Kidney (tissue), 22 donors: ENCODE measurements at places on chromosomes 11 and 22. TPM values are rescaled to one million over a fixed set of nuclear protein-coding genes. Genes with fewer than 3 reads are reported as not detected.

The RNF215 gene
- 19.7 TPM for total RNA-seq

The CRYBB3 gene
- not detected for total RNA-seq

The MIAT gene
- total RNA-seq, result 6.8 TPM

The SMDT1 gene
- total RNA-seq, result 113 TPM
